RPMI8226 (cell line): ENCODE measurements at places on chromosomes 11 and 22.

- no peak for DNase-seq
These were observed 82.9 kb upstream of the ARHGAP20 start for GRCh38 chr11:110795112-110795624.

DNA sequence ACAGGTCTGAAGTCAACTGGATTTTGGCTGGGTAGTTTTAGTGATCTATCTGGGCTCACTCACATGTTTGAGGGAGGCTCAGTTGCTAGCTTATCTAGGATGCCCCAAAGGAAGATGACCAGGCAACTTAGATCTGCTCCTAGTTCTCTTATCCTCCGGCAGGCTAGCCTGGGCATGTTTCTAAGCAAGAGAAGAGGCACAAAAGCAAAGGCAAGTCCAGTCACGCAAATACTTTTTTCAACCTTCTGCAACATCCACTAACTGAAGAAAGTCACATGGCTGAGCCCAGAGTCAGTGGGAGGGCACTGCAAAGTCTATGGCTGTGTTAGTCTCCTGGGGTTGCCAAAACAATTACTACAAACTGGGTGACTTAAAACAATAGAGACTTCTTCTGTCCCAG lies 32.9 kb upstream of the FSHB start:
- no peak for DNase-seq

GRCh38 chr11:76859708-76860227 lies 950 bp upstream of the ACER3 start:
- no peak for DNase-seq

GRCh38 chr11:14269692-14270573 lies 89.0 kb downstream of the RRAS2 start:
- no peak for DNase-seq

- no peak for DNase-seq
These were observed 172.0 kb downstream of the UVRAG start for GRCh38 chr11:75986966-75987365.

DNA sequence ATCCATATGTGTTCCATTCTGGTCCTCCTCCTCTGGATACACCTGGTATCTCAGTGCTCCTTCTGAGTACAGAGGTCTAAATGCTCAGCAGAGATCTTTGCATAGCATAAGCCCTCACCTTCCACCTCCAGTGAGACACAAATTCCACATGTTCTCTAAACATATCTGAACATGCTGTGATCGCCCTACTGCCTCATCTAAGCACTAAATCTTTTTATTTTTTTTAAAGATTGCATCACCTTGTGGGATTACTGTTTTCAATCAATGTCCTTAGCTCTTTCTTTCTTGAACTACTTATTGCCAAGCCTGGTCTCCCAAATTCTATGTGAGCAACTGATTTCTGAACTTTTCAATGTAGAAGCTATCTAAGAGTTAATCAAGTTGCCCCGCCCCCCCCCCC lies 113.4 kb downstream of the TRPC6 start:
- no peak for DNase-seq

DNA sequence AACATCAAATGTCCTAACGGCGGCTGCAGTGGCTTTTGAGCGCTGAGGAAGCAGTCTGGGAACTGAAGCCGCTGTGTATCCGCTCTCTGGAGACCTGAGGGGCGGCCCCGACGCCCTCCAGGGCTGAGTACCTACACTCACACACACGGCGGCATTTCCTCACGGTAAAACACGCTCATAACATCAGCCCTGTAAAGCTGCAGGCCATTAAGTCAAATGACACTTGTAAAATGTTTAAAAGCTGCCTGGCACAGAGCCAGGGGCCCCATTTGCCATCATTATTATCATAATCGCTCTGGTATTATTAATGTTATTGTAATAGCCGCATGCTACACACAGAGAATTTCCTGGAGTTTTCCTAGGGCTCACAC lies 5.1 kb downstream of the CARS1 start:
- DNase-seq, result peak; percentile 58

DNA sequence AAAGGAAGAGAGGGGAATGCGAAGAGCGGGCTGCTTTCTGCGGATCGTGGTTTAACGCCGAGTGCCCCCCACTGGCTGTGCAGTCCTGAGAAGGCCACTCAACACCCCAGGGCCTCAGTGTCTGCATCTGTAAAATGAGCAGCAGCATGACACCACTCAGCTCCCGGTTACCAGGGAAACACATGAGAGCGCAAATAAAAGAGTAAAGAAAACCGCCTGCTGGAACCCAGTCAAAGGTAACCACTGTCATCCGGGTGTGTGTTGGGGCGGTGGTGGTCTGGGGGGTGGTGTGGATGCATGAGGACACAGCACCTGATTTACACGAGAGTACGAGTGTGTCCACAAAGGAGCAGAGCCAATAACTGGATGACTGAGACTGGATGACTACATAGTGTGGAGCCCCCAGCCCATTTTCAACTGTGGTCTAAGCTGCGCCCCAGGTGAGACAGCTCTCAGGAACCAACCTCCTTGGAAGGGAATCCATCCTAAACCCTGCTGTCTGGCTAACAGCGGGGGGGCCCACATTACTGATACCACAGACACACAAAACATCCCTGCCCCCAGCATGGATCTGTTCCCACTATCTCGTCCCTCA lies 5.7 kb downstream of the CELSR1 start:
- no peak for DNase-seq

GRCh38 chr22:19998232-19998951 lies 18.2 kb downstream of the ARVCF start:
- no peak for DNase-seq

GRCh38 chr22:39144101-39144767 lies 8.2 kb downstream of the CBX7 start:
- DNase-seq, result peak; percentile 90

DNA sequence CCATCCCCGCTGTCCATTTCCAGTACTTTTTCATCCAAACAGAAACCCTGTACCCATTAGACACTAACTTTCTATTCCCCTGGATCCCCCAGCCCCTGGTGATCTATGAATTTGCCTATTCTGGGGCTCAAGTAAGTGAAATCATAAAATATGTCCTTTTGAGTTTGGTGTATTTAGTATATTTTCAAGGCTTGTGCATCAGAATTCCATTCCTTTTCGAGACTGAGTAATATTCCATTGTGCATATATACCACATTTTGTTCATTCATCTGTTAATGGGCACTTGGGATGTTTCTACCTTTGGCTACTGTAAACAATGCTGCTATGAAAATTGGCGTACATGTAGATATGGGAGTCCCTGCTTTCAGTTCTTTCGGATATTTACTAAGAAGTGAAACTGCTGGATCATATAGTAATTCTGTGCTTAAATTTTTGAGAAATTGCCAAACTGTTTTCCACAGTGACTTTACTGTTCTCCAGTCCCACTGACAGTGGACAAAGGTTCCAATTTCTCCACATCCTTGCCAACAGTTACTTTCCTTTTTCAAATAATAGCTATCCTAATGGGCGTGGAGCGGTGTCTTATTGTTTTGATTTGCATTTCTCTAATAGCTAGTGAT lies 16.1 kb downstream of the APLP2 start:
- DNase-seq, result no peak

DNA sequence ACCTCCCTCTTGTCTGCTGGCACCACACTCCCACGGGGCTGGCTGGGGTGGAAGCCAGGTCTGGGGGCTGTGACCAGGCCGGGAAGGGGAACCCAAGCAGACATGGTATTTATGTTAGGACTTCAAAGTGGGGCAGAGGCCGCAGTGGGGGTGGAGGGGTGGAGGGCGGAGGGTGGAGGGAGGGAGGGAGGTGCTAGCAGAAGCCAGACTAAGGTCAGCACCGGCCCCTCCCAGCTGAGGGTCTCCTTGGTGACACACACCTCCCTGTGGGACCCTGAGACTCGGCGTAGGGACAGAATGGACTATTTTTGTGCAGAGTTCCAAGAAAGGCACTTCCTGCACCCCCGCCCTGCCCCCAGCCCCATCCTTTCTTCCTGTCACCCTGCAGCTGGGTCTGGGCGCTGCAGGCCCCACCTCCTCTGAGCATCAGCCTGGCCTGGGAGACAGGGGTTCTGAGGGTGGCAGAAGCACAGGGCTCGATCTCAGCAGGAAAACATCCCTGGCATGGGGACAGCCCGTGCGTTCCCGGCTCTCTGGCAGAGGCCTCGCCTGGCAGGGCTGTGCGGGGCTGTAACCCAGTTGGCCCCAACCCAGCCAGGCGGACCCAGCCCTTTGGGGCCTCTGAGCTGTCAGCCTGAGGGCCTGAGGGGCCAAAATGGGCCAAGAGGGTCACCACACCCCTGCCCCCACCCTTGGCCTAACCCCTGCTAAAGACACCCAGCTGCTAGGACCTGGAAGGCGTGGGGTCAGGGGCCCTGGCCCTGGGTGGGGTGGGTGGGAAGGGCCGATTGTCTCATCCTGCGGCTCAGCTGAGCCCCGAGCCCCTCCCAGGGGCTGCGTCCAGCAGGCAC lies 9.6 kb upstream of the CD248 start:
- no peak for DNase-seq

GRCh38 chr22:40202225-40202944 lies 24.7 kb downstream of the TNRC6B start:
- peak; percentile 14 for DNase-seq

GRCh38 chr11:27514076-27514475 lies 7.5 kb upstream of the LIN7C start:
- no peak for DNase-seq

GRCh38 chr22:38111925-38112355 lies 1.5 kb upstream of the BAIAP2L2 start:
- no peak for DNase-seq

DNA sequence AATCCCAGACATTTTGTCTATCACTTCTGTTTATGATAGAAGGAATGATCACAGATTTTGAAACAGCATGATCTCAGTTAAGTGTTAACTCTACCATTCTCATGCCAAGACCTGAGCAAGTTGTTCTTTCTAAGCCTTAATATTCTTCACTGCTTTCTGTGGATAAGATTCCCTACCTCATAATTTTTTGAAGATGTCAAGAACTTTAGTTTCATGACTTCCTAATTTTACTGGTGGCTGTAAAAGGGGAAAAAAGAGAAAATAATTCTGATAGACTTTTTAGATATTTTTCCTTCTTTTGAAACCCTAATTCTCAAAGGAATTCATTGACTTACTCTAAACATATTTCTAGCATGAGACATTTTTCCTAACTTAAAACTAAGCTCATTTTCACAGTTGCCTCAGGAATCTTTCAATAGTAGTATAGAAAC lies 520.0 kb upstream of the LUZP2 start:
- DNase-seq, result no peak

- DNase-seq, result no peak
These were observed 588.2 kb downstream of the BRD1 start for GRCh38 chr22:49239264-49240015.

DNA sequence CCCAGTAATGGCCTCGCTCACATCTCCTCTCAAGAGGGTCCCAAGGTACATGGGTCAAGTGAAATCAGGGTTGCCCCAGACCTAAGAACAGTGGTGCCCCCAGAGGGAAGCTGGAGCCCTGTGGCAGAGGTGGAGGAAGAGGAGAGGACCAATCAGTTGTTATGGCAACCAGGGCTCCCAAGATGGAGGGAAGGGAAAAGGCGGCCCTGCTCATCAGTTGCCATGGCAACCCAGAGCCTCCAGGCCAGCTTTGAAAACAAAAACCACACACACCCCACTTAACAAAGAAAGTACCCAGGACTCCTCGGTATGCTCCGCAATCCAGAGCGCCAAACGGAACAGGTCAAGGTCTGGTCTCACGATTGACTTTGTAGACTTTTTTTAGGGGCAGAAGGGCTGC lies 53.5 kb upstream of the SLC35C1 start:
- DNase-seq, result no peak

GRCh38 chr22:20607157-20607907 lies 99.9 kb downstream of the MED15 start:
- DNase-seq, result peak; percentile 58

DNA sequence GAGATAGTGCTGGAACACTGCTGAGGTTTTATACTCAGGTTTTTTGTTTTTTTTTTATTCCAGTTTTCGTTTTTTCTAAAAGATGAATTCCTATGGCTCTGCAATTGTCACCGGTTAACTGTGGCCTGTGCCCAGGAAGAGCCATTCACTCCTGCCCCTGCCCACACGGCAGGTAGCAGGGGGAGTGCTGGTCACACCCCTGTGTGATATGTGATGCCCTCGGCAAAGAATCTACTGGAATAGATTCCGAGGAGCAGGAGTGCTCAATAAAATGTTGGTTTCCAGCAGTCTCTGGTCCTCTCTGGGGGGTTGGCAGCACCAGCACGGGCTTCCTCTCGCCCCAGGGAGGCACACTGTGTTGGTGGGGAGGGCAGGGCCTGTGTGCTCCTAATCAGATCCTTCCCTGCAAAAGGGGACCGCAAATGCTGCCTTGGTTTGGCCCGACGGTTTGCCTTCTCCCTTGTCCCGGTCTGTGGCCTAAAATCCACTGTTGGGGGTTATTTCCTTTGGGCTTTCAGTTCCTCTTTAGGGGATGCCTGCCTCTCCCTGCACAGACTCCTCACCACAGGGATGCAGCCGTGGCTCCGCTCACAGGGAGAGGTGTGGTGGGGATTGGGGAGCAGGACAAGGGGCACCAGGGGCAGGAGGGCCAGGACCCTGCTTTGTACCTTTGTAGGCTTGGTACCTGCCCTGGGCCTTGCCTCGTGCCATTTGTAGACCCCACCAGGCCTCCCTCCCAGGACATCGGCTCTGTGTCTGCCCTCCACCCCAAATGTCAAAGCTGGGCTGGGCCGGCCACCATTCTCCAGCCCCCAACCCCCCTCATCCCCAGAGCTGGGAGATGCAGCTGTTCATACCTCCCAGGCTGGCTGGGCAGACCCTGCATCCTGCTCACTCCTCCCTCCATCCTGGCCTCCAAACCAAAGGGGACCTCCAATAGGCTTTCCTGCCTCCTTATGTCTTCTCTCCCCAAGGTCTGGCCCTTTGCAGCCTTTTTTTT lies 13.5 kb downstream of the MCAT start:
- DNase-seq, result peak; percentile 48

GRCh38 chr11:97570636-97571035 lies 1180.8 kb downstream of the JRKL start:
- no peak for DNase-seq

DNA sequence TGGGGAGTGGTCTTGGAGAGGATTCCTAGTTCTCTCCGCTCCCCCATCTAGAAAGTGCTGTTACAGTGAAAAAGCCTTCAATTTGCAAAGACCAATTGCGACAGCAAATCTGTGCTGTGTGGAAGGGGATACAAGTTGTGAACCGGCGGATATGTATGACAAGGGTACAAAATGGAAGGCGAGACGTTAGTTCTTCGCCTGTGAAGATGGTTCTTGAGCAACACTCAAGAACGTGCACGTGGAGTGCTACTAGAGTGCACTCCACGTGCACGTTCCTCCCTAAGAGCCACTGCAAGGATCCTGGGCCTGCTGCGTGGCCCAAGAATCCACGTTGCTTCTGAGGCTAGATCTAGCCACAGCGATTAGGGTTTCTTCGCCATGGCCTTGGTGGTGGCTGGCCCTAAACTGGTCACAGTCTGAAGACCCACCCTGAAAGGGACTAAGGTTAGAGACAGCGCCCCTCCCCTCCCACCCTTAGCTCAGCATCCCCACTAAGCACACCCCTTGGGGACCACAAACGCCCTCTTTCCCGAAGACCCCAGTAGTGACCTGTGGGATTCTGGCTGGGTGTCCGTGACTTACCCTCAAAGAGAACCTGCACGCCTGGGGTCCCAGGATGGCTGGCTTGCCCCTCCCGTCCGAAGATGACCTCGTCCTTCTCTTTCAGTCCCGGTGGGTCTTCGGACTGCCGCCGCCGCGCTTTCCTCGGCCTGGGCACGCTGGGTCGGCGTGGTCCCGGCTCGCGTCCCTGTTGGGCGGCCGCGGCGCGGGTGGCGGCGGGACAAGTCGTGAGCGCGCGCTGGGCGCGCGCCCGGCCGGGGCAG lies 519 bp upstream of the PDE3B start:
- DNase-seq, result peak; percentile 12

GRCh38 chr22:43704051-43704450 lies 108.1 kb downstream of the EFCAB6 start:
- DNase-seq, result no peak
